Suppressor macrophage (primary cell): ENCODE measurements at places on chromosomes 2 and 18.
A peak's percentile ranks its signal among the peaks of the same experiment; 100 is the strongest.

GRCh38 chr2:232886176-232886575, 16.1 kb downstream of the SNORC start:
- no peak for DNase-seq

DNA sequence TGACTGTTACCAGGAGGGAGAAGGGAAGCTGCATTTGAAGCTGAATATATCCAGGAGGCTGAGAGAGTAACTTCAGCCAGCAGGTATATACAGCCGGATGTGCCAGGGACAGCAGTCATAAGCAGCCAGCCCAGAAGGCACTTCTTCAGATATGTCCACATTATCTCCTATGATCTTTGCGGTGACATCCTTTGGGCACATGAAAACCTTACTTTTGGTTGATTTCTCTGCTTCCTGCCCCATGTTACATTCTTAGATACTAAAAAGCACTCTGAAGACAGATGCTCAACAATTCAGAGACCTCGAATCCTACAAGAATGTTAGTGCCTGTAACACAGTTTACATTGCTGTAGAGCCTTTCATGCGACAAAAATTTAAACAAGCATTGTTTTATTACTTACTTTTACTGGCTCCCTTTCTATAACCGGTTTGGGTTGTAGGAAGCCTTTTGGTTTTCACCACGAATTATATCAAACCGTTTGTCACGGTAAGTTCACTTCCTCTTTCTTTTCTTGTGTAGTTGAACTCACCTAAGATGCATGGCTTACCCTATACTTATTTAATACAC, 50.3 kb upstream of the TLK1 start:
- no peak for DNase-seq

- DNase-seq, result peak; percentile 18
Measured at GRCh38 chr18:32919799-32920198, 147.0 kb upstream of the KLHL14 start.

- DNase-seq, result no peak
Measured at GRCh38 chr2:107258531-107259407, 372.8 kb upstream of the ST6GAL2 start.

GRCh38 chr2:17689010-17689409, 64.6 kb downstream of the SMC6 start:
- no peak for DNase-seq
